Stimulated activated CD8-positive, alpha-beta memory T cell treated with anti-CD3 and anti-CD28 coated beads, Interleukin-15, amount 100 ng/mL, for 24 hours (primary cell): ENCODE measurements at places on chromosomes 7 and 10.
A peak's percentile ranks its signal among the peaks of the same experiment; 100 is the strongest.

GRCh38 chr7:81641873-81642272 is 128.0 kb downstream of the HGF start:
- DNase-seq: no peak

DNA sequence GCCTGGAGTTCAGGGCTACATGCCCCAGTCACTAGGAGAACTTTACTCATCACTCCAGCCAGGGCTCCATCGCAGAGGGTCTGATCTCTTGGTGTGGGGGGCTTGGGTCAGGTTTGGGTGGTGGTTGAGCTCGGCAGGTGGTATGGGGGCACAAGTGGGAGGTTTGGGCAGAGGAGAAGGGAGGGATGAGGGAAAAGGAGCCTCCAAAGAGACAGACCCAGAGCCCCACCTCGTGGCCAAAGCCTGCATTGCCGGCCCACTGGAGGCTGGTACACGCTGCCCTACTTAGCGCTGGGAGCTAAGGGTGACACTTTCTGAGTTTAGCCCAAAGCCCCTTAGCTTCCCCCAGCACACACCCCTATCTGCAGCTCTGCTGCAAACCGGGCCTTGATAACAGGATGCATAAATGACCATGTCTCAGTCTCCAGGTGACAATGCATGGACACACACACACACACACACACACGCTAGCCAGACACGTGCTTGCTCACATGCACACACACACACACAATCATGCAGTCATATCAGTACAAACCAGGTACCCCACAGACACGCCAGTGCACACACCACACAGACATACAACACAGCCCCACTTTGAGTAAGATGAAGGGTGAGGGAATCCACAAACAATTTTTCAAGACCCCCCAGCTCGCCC is 14.7 kb downstream of the LZTS2 start:
- peak; percentile 64 for DNase-seq

DNA sequence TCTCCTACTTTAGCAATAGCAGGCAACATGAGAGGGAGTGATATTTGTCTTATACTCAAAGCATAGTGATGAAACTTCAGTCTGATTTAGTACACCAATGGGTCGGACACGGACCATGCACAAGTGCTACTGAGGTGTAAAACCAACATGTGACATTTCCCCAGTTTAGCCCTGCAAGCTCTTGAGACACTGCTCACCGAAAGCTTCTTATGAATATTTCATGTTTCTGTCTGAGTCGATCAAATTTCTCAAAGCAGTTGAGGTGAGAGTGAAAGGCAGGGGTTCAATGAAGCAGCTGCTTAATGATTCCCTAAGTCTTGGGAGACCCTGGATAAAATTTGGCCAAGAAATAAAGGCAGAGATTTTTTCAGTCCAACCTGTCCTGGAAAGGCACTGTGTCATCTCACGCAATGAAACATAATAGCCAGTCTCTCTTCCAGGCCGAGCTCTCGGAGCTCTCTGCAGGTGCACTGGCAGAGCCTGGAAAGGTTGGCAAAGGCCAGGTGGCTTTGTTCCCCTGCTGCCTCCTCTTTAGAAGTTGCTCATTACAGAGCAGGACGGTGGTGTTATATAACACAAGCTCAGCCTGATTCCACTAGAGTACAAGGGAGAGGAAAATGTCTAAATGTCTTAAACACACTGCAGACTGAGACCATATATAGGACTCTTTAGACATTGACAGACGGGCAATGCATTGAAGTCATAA is 33.9 kb upstream of the XPNPEP1 start:
- DNase-seq: no peak

- no peak for DNase-seq
These were observed 966.0 kb downstream of the LRMDA start for GRCh38 chr10:76397181-76398042.

- DNase-seq: no peak
These were observed 65.9 kb downstream of the ZNF467 start for GRCh38 chr7:149707448-149707886.

- DNase-seq: no peak
These were observed 58.5 kb downstream of the NKX6-2 start for GRCh38 chr10:132727411-132727810.

- no peak for DNase-seq
These were observed 813.3 kb upstream of the C7orf33 start for GRCh38 chr7:147777309-147777708.

DNA sequence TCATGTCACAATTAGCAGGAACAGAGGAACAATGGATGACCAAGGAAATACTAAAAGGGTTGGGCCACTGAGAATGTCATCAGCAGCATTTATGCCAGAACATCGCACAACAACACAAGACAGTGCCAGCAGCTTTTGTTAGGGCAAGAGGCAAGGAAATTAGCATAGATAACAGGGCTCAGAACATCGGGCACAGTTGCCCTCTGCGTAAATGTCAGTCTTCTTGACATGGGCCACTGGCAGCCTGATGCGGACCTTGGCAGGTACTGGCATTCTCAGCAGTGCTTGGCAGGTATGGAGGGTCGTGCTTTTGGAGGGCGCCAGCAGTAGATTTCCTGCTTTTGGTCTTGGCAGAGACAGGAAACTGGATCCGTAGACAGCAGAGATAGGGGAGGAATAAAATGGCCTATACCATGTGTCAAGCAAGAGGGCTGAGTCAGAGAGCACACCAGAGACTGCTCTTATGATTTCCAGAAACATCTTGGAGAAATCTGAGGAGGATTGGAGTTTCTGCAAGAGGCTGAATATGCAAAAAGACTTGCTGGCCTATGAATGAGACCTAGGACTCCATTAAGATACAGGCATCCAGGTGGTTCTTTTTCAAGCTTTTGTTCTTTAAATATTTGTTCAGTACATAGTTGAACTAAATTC is 371.5 kb upstream of the MTPN start:
- no peak for DNase-seq

GRCh38 chr7:40726559-40726958 is 591.8 kb downstream of the SUGCT start:
- no peak for DNase-seq

DNA sequence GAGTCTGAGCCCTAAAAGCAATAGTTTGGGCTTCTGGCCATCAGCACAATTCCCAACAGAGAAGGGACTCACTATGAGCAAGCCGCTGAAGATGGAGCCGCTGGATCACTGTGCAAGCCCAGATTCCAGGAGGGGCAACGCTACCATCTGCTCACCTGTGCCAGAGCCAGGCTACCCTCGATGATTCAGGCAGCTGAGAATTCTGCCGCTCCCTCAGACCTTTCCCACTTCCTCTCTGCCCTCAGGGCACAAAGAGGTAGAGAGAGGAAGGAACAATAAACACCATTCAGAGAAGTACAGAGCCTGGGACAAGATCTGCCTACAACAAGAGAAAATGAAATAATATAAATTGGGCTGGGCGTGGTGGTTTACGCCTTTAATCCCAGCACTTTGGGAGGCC is 98.1 kb downstream of the MYOF start:
- DNase-seq: no peak

- no peak for DNase-seq
These were observed 256.7 kb downstream of the KLF6 start for GRCh38 chr10:3528271-3528670.

GRCh38 chr7:78121888-78122287 is 323.3 kb downstream of the PHTF2 start:
- DNase-seq: no peak

DNA sequence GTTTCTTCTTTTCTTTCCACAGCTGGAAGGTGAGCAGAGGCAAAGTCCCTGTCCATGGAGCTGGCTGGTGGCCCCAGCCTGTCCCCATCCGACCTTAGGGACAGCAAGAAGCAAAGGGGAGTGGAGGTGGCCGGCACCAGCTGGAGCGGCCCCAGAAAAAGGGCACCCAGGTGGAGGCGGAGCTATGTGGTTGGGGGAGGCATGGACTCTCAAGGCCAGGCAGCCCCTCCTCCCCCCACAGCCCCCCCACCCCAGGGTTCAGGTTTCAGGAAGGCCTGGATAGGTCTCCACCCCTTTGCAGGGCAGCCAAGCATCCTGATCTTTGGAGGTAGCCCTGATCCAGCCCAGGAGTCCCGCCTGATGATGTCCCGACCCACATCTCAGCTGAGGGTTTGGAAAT is at the start of gene SSC4D:
Gene SSC4D, minus strand, starts transcription at position 161 of the 400 bp plus-strand sequence. CDS start 5,258 bp downstream, outside the sequence.
- no peak for DNase-seq

- DNase-seq: no peak
These were observed 64.7 kb upstream of the SEM1 start for GRCh38 chr7:96774358-96774757.

DNA sequence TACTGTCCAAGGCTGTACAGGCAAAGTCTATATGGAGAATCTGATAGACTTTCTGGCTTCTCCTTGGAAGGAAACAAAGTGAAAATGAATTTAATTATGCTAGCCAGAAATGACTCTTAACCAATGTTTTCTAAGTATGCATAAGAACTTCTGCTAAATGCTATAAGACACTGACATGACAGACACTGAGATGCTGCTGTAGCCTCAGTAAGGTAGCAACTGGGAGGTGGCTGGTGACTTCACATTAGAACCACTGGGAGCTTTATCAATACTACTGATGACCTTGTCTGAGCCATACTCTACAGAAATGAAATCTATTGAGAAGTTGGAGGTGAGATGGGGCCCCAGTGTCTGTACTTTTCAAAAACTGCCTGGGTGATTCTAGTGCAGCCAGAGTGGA is 188.6 kb downstream of the ZNF365 start:
- DNase-seq: no peak

DNA sequence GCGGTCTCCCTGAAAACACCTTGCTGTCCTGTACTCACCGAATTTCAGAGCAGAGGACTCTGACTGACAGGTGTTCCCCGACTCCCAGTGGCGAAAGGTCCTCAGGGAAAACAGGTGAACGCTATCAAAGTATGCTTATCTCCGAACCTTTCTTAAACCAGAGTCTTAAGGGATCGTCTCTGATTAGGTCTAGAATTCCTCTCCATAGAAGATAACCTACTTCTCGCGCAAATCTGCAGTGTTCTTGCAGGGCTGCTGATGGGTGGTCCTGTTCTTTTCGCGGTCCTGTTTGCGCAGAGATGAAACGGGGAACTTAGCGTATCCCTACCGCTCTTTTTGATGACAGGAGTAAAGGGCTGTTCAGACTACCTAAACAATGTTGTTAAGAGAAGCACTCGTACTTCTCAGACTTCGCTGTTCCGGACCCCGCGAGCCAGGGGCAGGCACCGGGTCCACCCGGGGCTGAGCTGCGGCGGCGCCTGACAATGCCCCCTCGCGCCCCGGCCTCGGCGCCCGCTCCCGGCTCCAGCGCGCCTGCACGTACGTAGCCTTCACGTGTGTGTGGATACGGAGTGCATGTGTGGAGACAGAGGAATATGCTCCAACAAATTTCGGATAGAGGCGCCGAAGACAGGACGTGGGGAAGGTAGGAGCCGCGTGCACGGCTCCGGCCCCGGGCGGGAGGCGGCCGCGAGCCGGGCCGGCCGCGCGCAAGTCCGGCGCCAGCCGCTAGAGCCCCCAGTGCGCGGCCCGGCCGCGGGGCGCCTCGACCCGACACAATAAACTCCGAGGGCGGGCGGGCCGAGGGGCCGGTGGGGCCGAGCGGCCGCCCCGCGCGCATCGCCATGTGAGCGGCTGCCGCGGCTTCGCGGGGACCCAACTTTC is 766 bp upstream of the ZMYND11 start:
- DNase-seq: peak; percentile 21

DNA sequence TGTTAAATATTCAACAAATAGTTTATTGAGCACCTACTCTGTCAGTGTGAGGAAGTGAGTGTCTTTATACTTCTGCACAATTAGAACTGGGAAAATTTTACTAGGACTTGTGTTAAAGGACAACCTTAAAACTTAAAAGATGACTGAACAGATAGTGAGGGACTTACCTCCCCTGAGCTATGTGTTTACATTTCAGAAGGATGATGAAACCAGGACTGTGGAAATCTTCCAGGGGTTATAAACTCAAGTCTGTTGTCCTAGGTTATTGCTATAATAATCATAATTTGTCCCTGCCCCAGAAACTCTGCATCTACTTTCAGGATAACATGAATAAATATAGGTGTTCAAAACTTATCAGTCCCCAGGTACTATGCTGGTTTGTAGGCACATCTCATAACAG is 261.0 kb upstream of the MKLN1 start:
- no peak for DNase-seq

- DNase-seq: no peak
These were observed 277.9 kb downstream of the HPSE2 start for GRCh38 chr10:98957801-98958200.

GRCh38 chr10:79298403-79299244 is 48.6 kb upstream of the PPIF start:
- DNase-seq: no peak

- DNase-seq: no peak
These were observed 27.7 kb upstream of the BET1 start for GRCh38 chr7:94031865-94032264.

GRCh38 chr7:155803418-155804376 is 8.6 kb downstream of the SHH start:
- DNase-seq: no peak

- DNase-seq: no peak
These were observed 15.1 kb upstream of the NME8 start for GRCh38 chr7:37833107-37833817.

DNA sequence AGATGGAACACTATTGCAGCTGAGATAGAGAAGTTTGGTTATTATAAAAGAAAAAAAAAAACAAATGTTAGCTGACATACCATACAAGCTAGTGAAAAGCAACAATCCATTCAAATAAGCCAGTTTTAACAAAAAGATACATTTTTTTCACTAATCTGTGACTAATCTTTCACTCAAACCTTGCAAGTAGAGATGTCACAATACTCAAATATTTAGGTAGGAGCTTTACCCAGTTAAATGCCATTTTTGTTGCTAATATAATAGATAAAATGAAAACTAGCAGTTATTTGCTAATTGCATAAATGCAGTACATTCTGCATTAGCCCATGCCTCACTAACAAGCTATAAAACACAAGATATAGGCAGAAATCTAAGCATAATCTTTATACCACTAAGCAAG is 123.6 kb downstream of the BTAF1 start:
- DNase-seq: no peak

DNA sequence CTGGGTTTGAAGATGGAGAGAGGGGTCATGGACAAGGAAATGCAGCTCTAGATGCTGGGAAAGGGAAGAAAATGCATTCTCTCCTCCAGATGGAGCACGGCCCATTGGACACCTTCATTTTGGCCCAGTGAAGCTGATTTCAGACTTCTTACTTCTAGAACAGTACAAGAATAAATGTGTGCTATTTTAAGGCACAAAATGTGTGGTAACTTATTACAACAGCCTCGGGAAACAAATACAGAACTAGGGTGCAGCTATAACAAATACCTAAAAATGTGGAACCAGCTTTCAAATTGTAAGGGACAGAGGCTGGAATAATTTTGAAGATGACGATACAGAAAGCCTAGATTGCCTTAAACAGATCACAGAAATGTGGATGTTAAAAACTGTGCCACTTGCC is 54.1 kb downstream of the CYTH3 start:
- no peak for DNase-seq

GRCh38 chr7:48455363-48455762 is 284.1 kb downstream of the ABCA13 start:
- no peak for DNase-seq

- no peak for DNase-seq
These were observed 187.6 kb upstream of the ITGB1 start for GRCh38 chr10:33145451-33146188.

DNA sequence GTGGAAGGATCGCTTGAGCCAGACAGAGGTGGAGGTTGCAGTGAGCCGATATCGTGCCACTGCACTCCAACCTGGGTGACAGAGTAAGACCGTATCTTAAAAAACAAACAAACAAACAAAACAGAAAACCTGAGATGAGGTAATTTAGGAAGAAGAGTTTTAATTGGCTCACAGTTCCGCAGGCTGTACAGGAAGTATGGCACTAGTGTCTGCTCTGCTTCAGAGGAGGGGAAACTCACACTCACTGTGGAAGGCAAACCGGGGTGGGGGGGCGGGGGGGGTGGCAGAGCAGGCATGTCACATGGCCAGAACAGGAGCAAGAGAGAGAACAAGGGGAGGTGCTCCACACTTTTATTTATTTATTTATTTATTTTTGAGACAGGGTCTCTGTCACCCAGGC is 5.1 kb downstream of the UBE2D4 start:
- no peak for DNase-seq
